ENCODE measurements at places on chromosomes 6 and 20. TPM values are rescaled to one million over a fixed set of nuclear protein-coding genes. Genes with fewer than 3 reads are reported as not detected.

GRCh38 chr20:44056010-44056698 is 130.8 kb downstream of the JPH2 start:
- DNase-seq = peak; percentile 32

- no peak for DNase-seq
Measured at GRCh38 chr6:121205569-121205968, 128.7 kb downstream of the TBC1D32 start.

DNA sequence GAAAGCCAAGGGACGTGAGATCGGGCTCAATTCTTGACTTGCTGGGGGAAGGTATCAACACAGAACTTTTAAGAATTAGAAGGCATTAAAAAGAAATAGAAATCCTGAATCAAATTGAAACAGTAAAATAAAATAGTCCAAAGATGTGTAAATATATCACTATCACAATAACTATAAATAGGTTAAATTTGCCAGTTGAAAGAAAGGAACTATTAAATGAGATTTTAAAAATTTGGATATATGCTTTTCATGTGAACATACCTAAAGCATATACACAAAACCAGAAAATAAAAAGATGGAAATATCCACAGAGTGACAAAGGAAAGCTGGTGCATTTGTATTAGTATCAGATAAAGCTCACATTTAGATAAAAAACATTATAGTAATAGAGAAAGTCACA is 152.4 kb upstream of the ESR1 start:
- DNase-seq = no peak

DNA sequence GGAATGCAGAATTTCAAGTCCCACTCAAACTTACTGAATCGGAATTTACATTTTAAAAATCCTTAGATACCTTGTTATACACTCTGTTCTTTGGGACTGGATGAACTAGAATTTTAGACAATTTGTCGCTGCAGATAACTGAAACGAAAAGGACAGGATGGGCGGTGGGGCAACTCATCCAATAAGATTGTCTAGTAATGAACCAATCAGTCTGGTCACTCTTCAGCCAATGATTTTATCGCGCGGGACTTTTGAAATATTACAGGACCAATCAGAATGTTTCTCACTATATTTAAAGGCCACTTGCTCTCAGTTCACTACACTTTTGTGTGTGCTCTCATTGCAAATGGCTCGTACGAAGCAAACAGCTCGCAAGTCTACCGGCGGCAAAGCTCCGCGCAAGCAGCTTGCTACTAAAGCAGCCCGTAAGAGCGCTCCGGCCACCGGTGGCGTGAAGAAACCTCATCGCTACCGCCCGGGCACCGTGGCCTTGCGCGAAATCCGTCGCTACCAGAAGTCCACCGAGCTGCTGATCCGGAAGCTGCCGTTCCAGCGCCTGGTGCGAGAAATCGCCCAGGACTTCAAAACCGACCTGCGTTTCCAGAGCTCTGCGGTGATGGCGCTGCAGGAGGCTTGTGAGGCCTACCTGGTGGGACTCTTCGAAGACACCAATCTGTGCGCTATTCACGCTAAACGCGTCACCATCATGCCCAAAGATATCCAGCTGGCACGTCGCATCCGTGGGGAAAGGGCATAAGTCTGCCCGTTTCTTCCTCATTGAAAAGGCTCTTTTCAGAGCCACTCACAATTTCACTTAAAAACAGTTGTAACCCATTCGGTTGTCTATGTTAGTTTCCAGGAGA is 41.9 kb upstream of the HFE start:
- peak; percentile 93 for DNase-seq

SIRPA gene
- 81.2 TPM for total RNA-seq

CNKSR3 gene
- 10.5 TPM for total RNA-seq

VWA7 gene
- 2.7 TPM for total RNA-seq

CCDC170 gene
- 0.17 TPM for total RNA-seq

NRM gene
- total RNA-seq = 54.4 TPM

DNA sequence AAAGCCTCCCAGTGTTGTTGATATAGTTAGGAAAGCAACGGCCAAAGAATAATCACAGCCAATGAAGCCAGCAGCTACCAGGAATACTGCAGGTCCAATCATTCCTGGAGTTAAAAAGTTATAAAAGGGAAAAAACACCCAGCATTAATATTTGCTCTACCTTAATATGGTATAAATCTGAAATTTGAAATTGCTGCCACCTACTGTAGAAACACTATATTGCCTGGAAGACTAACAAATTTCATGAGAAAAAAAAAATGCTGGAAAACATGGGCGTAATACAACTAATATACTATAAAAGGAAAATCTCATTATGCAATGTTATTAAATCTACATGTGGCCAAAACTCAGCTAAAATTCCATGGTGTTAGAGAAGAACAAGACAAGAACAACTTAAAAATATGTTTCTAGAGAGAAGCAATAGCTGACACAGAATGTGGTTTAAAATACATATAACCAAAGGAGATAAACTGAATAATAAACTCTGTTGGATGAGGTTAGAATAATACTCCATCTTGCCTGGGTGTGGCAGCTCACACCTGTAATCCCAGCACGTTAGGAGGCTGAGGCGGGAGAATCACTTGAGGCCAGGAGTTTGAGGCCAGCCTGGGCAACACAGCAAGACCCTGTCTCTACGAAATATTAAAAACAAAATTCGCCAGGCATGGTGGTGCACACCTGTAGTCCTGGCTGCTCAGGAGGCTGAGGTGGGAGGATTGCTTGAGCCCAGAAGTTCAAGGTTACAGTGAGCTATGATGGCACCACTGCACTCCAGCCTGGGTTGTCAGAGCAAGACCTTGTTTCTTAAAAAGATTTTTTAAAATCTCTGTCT is 43.1 kb downstream of the SLC17A5 start:
- peak; percentile 65 for DNase-seq

- DNase-seq = no peak
Measured at GRCh38 chr6:39226639-39227329, 2.5 kb downstream of the KCNK5 start.

GRCh38 chr6:113416170-113416569 is 441.0 kb upstream of the MARCKS start:
- no peak for DNase-seq

DNA sequence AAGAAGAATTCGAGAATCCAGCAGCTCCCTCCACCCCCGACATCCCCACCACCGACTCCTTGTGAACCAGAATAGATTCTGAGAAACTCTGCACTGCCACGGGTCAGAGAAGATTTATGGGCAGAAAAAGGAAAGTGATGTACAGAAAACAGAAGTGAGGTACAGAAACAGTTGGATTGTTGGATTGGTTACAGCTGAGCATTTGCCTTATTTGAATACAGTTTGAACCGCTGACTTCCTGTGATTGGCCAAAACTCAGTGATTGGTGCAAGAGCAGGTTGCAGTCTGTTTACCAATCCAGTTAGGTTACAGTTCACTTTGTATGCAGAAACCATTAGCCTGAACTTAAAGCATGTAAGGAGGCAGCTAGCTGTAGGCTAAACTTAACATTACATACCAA is 131.2 kb upstream of the HDDC2 start:
- no peak for DNase-seq

DNA sequence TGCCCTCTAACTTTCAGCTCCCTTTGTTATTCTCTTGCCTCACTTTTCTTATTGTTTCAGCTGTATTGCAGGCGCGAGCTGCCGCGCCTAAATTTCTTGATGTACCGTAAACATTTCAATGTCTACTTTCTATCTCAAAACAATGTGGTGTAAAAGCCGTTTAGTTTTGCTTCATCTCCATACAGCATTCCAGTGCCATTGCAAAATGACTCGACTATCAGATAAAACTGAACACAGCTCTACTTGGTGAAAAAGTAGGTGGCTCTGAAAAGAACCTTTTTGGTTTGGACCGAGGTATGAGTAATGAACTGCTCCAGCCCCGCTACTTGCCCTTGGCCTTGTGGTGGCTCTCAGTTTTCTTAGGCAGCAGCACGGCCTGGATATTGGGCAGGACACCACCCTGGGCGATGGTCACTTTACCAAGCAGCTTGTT is 74.6 kb downstream of the OR2B2 start:
- no peak for DNase-seq

PLG gene
- total RNA-seq = not detected

GRCh38 chr6:74638412-74638811 is 567.4 kb downstream of the COL12A1 start:
- no peak for DNase-seq

- DNase-seq = no peak
Measured at GRCh38 chr6:125375821-125376220, 74.1 kb upstream of the HDDC2 start.

DNA sequence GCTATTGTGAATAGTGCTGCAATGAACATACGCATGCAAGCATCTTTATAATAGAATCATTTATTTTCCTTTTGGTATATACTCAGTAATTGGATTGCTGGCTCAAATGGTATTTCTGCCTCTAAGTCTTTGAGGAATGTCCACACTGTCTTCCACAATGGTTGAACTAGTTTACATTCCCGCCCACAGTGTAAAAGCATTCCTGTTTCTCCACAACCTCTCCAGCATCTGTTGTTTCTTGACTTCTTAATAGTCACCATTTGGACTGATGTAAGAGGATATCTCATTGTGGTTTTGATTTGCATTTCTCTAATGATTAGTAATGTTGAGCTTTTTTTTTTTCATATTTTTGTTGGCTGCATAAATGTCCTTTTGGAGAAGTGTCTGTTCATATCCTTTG is 208.7 kb downstream of the PHF3 start:
- no peak for DNase-seq

- no peak for DNase-seq
Measured at GRCh38 chr6:168361766-168362165, 42.2 kb upstream of the DACT2 start.

GRCh38 chr6:150324044-150324443 is 44.8 kb upstream of the IYD start:
- peak; percentile 27 for DNase-seq

DNA sequence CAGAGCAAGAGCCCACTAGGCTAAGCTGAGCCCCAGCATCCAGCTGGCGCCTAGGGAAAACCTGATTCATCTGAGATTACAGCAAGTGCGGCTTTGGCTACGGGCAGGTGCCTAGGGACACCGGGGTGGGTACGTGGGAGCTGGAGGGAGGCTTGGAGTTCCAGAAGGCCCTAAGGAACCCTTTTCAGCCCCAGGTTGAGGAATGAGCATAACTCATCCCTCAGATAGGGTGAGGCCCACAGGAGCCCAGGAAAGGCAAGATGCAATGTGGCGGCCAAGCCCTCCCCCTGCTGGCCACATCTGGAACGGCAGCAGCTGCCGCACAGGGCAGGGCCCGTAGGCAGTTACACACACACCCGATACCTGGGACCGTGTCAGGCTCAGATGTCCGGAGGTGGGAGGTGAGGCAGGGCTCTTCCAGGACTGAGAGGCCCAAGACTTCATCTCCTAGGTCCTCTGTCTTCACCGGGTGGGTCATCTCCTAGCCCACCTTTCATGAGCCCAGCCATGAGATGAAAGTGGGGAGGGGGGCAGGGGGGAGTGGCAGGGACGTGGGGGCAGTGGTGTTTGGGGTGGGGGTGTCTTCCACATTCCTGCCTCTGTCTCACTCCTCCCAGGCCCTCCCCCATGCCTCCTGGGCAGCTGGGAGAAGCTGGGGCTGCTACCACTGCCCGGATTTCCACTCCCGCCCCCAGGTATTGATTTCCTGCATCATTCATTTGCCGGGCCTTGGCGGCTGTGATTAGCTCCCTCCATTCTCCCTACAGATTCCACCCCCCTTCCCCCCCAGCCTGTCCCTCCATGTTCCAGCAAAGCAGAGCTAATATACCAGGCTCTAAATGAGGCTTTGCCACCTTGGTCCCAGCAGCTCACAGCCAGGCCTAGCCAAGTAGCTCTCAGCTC is 5.5 kb downstream of the MDGA1 start:
- peak; percentile 77 for DNase-seq

- DNase-seq = no peak
Measured at GRCh38 chr20:48124960-48125359, 339.7 kb upstream of the SULF2 start.

ARMH2 gene
- not detected for total RNA-seq

ADGRF5 gene
- 0.31 TPM for total RNA-seq

DNA sequence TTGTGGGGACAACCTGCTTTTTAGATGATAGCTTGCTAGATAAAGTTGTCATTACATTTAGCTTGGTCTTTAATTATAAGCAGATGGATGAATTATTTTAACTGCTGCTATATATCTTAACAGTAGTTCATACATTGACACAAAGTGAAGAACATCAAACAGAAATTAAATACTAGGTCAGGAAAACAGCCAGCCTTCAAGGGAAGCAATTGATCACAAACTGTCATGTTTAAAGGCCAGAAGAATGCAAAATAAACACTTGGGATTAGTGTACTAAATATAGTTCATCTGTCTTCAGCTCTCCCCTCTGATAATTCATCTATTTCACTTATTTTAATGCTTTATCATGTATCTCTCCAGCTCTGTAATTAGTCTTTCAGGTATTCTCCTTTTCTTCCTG is 225.1 kb upstream of the FERMT1 start:
- DNase-seq = no peak

DNA sequence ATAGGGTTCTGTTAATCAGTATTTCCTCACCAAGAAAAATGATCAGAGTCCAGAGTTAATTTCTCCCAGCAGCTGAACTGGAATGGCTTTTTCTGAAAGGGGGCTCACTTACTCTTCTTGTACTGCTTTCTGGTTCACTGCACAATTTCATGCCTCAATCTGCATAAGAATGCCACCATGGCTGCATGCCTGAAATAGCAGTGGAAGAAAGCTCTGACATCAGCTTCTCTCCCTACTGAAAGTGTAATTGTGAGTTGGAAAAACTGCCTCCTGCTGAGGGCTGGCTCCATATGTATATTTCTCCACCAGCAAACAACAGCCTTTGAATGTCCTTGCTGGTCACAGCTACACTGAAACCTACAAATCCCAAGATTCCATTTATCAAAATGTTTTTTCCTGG is 1027.2 kb upstream of the GJE1 start:
- peak; percentile 94 for DNase-seq

DNA sequence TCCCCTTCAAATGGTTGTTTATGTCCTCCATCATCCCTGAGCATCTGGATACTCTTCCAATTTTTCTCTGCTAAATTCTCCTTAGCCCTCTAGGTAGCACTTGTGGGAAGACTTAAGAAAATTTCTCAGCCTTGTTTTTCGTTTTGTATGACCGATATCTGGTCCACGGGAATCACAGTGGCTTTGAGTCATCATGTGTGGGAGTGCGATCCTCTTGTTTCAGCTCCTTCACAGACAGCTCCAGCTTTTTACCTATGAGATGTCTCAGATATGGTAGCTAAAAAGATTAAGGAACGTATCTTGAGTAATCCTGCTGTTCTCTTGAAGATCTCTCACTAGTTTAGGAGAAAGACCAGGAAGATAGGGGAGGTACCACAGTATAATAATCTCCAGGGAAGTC is 196.1 kb downstream of the GRM1 start:
- no peak for DNase-seq

GSTA4 gene
- 39.2 TPM for total RNA-seq

DNA sequence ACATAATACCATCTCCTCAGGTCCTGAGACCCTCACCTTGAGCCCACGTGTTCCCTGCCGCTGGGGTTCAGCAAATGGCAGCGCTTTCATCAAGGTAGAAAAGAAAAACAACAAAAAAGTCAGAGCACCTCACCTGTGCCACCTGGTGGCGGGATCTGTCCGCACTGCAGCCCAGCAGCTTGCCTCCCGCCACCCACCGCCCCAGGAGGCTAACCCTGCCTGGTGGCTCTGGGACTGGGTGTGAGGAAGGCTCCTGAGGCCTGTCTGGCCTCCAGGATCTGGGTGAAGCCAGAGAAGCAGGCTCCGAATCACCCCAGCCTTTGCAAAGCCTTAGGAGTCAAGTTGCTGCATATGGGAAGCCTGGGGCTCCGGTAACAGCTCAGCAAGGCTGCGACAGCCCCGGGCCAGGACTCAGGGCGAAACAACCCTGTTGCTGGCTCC is 270.8 kb downstream of the BMP7 start:
- peak; percentile 17 for DNase-seq
